Caco-2 (cell line): ENCODE measurements at places on chromosomes 2 and 18. TPM values are rescaled to one million over a fixed set of nuclear protein-coding genes. Genes with fewer than 3 reads are reported as not detected.

DNA sequence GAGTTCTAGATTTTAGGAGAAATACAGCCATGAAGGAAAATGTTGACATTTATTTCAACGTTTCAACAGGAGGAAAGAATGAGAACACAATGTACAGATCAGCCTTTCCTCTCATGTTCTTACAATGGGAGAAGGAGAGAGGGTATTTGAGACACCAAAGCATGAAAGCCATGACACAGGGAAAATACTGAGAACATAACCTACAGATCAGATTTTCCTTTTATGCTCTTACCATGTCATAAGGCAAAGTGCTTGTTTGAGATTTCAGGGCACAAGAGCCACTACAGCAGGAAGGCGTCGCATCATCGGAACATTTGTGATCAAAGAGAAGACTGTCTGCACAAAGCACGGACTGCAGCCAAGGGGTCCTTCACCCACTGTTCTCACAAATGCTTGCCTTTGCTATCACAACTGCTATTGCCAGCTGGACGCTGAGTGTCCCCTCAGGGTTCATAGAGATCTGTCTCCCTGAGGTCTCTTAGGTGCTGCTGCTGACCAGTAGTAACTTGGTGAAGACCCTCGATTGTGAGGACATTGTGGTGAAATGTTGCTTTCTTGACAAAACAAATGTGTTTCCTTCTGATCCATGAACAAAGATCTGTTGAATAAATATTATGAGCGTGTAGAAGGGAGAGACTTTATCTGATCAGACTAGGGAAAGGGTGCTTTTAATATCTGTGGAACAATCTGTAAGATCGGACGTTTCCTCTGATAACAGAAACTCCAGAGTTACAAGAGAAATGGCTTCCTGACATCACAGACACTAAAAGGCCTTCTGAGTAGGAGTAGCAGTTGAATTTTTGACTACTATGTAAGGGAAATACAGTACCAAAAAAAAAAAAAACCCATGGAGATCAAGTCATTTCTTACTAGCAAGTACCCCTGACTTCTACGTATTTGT, 6.4 kb upstream of the IL1RL1 start:
- no peak overlapping the region for H3K27ac ChIP-seq
- no peaks in the 10 kb centered on the region for H3K4me1 ChIP-seq
- no peak overlapping the region for H3K4me3 ChIP-seq
- DNase-seq: no peak

DNA sequence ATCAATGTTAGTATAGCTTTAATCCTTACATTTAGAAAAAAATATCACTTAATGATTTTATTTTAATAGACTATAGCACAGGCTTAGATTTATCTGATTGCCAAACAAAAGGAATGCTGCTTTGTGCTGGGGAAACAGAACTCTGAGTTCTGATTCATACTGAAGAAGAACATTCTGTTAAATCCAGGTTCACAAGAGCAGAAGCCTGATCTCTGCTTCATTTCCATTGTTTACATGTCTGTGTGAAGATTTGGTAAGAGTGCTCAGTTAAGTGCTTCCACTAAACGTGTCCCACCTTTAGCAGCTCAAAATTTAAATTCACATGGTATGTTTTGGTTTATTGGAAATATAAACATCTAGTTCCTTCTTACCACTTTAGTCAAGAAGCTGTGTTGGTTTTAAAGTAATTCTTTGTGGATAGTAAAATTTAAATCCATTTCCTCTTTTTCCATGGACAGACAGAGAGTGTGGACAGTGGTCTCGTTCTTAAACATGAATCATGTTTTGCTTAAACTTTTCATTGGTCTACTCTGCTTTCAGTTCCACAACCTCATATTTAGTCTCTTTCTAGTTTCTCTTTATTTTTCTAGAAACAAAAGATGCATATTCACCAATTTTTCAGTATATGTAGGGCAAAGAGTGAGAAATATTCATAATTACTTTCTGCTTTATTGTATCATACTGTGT, 59.1 kb downstream of the NYAP2 start:
- no peaks in the 10 kb centered on the region for H3K4me1 ChIP-seq
- no peaks in the 10 kb centered on the region for H3K27me3 ChIP-seq
- no peak overlapping the region for H3K27ac ChIP-seq
- H3K4me3 ChIP-seq: no peak overlapping the region

Gene SERPINB12
- total RNA-seq: not detected in 2 replicates

Gene FAM98A
- total RNA-seq: 53.9 and 60.7 TPM in 2 replicates

GRCh38 chr2:141767051-141767450, 363.8 kb downstream of the LRP1B start:
- no peak overlapping the region for H3K27ac ChIP-seq
- no peak for DNase-seq
- H3K4me3 ChIP-seq: no peak overlapping the region
- H3K27me3 ChIP-seq: no peaks in the 10 kb centered on the region
- H3K4me1 ChIP-seq: no peaks in the 10 kb centered on the region
- H3K36me3 ChIP-seq: no peaks in the 10 kb centered on the region
